Stimulated activated naive B cell treated with anti-CD40 and anti-IgM and Interleukin-4, amounts not matched to agents 10 μg/mL and 1 μg/mL and 100 μg/mL, for 72 hours (primary cell): ENCODE measurements at places on chromosomes 16 and 17.

- H3K27ac ChIP-seq = no peak overlapping the region
- H3K27me3 ChIP-seq = no peaks in the 10 kb centered on the region
- peaks cover 52% of the 10 kb centered on the region for H3K36me3 ChIP-seq
These were observed 38.6 kb downstream of the SYNRG start for GRCh38 chr17:37570527-37571093.

- H3K4me3 ChIP-seq = peak overlapping the region; percentile 42
- H3K4me1 ChIP-seq = peaks cover 17% of the 10 kb centered on the region
- no peak overlapping the region for H3K27ac ChIP-seq
- H3K27me3 ChIP-seq = peaks cover 34% of the 10 kb centered on the region
These were observed 100.6 kb downstream of the ZNF423 start for GRCh38 chr16:49755313-49755620.

GRCh38 chr16:18950469-18951185, 24.4 kb upstream of the SMG1 start:
- H3K27ac ChIP-seq = no peak overlapping the region
- no peak overlapping the region for H3K4me3 ChIP-seq
- no peak for DNase-seq
- H3K4me1 ChIP-seq = peaks cover 4% of the 10 kb centered on the region

- no peak overlapping the region for H3K27ac ChIP-seq
- H3K27me3 ChIP-seq = peaks cover 40% of the 10 kb centered on the region
- no peak overlapping the region for H3K4me3 ChIP-seq
- H3K4me1 ChIP-seq = peaks cover 6% of the 10 kb centered on the region
These were observed 14.4 kb upstream of the ABCC3 start for GRCh38 chr17:50620237-50620636.

DNA sequence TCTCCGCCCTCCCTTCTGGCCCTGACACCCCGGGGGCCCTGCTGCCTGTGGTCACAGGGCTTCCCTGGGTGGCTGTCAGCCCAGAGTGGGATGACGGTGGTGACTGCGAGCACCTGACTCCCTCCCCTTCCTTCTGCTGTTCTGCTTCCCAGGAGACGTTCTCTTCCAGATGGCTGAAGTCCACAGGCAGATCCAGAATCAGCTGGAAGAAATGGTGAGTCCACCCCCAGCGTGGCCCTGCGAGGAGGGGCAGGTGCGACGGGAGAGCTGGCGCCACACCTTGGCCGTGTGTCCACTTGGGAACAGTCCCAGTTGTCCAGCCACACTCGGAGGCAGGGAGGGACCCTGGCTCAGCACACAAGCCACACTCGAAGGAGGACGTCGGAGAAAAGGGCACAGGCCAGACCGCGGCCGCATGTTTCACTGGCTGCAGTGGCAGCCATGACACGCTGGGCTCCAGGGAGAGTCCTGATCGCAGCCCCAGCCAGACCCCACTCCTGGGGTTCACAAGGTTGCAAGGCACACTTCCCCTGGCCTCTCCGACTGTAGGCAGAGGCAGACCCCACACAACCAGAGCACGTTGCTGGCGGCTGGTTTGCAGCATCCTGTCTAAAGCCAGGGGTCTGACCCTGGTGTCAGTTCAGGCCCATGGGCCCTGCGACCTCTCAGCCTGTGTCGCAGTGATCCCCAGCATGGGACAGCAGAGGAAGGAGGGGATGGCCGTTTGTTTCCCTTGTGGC, 49.9 kb downstream of the BAIAP2 start:
- no peaks in the 10 kb centered on the region for H3K27me3 ChIP-seq
- no peaks in the 10 kb centered on the region for H3K36me3 ChIP-seq
- DNase-seq = no peak
- H3K27ac ChIP-seq = no peak overlapping the region
- peaks cover 2% of the 10 kb centered on the region for H3K4me1 ChIP-seq

- DNase-seq = no peak
- no peak overlapping the region for H3K27ac ChIP-seq
- H3K36me3 ChIP-seq = no peaks in the 10 kb centered on the region
These were observed 922.8 kb upstream of the EEF2KMT start for GRCh38 chr16:6020162-6020985.

- DNase-seq = no peak
- no peak overlapping the region for H3K27ac ChIP-seq
- H3K27me3 ChIP-seq = peaks cover 18% of the 10 kb centered on the region
These were observed 1.8 kb downstream of the CNTNAP4 start for GRCh38 chr16:76278980-76279379.

- H3K4me3 ChIP-seq = no peak overlapping the region
- no peak overlapping the region for H3K27ac ChIP-seq
- no peaks in the 10 kb centered on the region for H3K4me1 ChIP-seq
- DNase-seq = no peak
- peaks cover 50% of the 10 kb centered on the region for H3K27me3 ChIP-seq
These were observed 150.8 kb upstream of the FOXF1 start for GRCh38 chr16:86359571-86359970.

DNA sequence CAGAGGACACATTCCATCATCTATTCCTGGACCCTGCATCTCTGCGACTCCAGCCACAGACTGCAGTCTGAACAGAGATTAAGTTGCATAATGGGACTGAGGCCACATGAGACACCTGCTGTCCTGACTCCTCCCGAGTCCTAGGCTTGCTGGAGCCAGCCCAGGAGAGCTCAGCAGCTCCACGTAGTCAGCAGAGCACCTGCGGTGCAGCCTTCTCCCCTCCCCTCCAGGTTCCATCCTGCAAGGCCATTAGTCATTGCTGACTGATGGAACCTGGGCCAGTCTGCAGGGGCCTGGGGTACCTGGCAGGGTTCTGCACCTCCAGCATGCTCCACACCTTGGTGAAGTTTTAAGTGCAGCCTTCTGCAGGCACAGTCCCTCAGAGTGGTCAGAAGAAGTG, 76.7 kb downstream of the PLD6 start:
- no peak overlapping the region for H3K4me3 ChIP-seq
- peaks cover 31% of the 10 kb centered on the region for H3K4me1 ChIP-seq
- no peaks in the 10 kb centered on the region for H3K27me3 ChIP-seq
- H3K36me3 ChIP-seq = peaks cover 27% of the 10 kb centered on the region
- no peak for DNase-seq

DNA sequence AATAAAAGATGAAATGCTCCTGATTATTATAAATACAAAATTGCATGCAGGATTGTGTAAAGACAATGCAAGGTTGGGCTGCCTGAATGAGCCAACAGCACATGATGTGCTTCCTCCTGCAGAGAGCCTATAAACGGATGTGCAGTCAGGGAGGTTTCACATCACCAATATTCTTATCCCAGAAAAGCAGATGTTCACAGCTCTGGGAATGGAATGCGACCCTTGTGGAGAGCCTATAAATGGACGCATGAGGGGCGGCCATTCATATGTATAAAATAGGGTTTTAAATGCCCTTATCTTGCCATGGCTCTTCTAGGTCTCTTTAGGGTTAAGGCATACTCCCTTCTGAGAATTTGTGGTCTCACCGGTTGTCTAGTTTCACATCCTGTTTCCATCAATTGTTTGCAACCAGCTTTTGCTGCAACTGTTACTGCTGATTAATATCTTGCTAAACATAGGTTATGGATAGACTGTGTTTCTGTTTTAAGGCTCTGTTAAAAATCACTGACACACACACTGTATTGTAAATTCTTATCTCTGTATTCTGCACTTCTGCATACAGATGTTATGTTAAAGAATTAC, 31.9 kb downstream of the SLFN11 start:
- peak; percentile 73 for DNase-seq
- peak overlapping the region; percentile 84 for H3K27ac ChIP-seq
- peak overlapping the region; percentile 66 for H3K4me3 ChIP-seq
- no peaks in the 10 kb centered on the region for H3K27me3 ChIP-seq

DNA sequence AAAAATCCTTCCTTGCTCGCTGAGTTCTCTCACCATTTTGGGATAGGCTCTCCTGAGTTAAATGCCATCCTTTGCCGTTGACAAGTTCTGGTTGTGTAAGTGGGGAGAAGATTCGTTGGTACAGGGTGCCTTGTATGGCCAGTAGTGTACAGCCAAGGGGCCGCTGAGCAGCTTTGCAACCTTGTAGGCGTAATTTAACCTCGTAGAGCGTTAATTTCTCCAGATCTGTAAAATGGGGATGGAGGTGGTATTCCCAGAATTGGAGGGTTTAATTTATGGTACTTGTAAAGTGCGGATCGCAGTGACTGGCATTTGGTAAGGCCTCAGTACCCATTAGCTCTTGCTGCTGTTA, 1.4 kb downstream of the ARSG start:
- peaks cover 2% of the 10 kb centered on the region for H3K36me3 ChIP-seq
- peaks cover 4% of the 10 kb centered on the region for H3K27me3 ChIP-seq
- peak overlapping the region; percentile 92 for H3K27ac ChIP-seq
- H3K4me3 ChIP-seq = peak overlapping the region; percentile 93

DNA sequence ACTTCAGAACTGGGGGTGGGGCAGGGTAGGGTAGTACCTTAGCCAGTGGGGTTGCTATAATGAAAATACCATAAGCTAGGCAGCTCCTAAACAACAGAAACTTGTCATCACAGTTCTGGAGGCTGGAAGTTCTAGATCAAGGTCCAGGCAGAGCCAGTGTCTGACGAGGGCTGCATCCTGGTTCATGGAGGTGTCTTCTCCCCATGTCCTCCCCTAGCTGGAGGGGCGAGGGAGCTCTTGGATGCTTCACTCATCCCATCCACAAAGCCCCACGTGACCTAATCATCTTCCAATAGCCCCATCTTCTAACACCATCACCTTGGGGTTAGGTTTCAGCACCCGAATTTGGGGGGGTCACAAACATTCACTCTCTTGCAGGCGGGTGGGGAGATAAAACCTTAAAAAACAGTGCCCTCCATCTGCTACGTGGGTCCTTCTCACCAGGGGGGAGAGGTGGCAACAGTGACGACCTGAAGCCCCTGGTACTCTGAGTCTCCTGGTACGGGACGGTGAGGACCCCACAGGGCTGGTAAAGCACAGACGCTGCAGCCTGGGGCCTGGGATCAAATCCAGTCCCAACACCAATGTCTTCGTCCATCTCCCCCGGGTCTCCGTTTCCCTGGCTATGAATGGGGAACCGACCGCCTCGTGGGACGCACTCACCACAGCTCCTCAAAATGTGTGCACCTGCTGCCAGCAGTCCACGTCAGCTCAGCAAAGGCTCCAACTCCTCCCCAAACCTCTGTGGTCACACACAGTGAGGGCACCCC, 22.8 kb downstream of the RAB40B start:
- no peaks in the 10 kb centered on the region for H3K36me3 ChIP-seq
- H3K27me3 ChIP-seq = no peaks in the 10 kb centered on the region
- no peak for DNase-seq
- H3K4me1 ChIP-seq = no peaks in the 10 kb centered on the region
- no peak overlapping the region for H3K27ac ChIP-seq

DNA sequence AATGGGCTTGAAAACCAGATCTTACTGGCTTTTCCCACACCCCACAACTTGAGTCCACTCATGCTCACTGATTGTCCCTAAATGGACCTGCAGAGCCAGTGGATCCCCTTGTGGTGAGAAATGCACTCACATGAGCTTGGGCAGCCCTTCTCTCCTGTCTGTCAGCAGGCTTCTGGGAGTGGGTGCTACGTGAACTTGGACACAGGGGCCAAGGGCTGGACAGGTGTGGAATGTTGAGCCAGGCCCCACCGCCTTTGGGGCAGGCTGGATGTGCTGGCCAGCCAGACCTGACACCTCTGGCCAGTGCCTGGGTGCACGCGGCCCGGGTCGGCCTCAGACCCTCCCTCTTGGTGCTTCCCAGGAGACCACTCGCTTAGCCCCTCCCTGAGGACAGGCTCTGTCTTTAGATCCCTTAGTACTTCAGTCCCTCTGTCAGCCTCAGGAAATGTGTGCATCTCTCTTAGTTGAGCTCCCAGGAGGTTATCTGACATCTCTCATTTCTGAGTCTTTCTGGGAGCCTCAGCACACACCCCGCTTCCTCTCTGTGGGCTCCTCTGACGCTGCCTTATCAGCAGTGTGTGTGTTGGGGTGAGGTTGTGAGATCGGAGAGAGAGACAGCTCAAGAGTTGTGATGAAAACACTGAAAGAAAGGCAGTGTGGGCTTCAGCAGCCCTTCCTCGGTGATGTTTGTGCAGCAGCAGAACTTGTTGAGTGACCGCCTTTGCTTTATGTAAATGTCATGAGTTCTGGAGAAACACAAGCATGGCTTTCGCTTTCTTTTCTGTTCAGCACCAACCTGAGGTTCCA, 117.0 kb downstream of the RAB11FIP4 start:
- H3K27ac ChIP-seq = peak overlapping the region; percentile 98
- peaks cover 73% of the 10 kb centered on the region for H3K4me1 ChIP-seq
- H3K27me3 ChIP-seq = no peaks in the 10 kb centered on the region
- peak; percentile 57 for DNase-seq
- H3K36me3 ChIP-seq = peaks cover 3% of the 10 kb centered on the region

GRCh38 chr17:73498886-73499554, 145.2 kb downstream of the SDK2 start:
- H3K4me3 ChIP-seq = no peak overlapping the region
- peaks cover 6% of the 10 kb centered on the region for H3K36me3 ChIP-seq
- peaks cover 3% of the 10 kb centered on the region for H3K4me1 ChIP-seq
- DNase-seq = no peak
- no peaks in the 10 kb centered on the region for H3K27me3 ChIP-seq

DNA sequence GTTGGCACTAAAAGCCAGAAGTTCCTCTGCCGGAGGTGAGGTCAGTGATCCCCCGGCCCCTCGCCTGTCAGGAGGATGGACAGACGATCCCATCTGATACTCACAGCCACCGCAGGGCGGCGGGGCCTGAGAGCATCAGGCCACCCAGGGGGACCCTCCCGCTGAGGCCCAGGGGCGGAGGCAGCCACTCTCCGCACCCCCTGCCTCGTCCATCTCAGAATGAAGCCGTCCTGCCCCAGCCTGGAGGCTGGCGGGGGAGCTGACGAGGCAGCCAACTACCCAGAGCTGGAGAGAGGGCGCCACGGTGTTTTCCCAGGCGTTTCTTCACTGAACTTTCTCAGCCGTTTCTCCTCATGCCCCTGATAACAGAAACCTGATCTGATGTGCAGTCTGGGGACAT, 22.6 kb downstream of the TPSD1 start:
- H3K4me1 ChIP-seq = peaks cover 4% of the 10 kb centered on the region
- DNase-seq = no peak
- H3K36me3 ChIP-seq = no peaks in the 10 kb centered on the region
- H3K27me3 ChIP-seq = peaks cover 32% of the 10 kb centered on the region
- no peak overlapping the region for H3K4me3 ChIP-seq

DNA sequence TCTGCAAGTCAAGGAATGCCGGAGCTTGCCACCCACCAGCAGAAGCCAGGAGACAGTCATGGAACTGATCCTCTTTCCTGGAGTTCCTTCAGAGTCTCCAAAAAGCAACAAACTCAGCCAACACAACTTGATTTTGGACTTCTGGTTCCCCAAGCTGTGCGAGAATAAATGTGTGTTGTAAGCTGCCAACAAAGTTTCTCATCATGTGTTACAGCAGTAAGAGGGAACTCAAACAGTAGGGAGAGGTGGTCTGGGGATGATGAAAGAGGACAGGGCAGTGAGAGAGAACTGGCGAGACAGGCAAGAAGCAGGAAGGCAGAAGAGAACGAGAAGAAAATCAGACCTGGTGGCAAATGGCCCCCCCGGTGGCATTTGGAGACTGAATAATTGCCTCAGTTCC, 204.9 kb downstream of the MAF start:
- peaks cover 23% of the 10 kb centered on the region for H3K27me3 ChIP-seq
- H3K27ac ChIP-seq = no peak overlapping the region
- no peak overlapping the region for H3K4me3 ChIP-seq
- no peak for DNase-seq

- no peak for DNase-seq
- peaks cover 44% of the 10 kb centered on the region for H3K27me3 ChIP-seq
- peaks cover 10% of the 10 kb centered on the region for H3K4me1 ChIP-seq
- H3K4me3 ChIP-seq = no peak overlapping the region
- no peak overlapping the region for H3K27ac ChIP-seq
These were observed 10.3 kb upstream of the FZD2 start for GRCh38 chr17:44546671-44547606.
